Natural killer cell (primary cell): ENCODE measurements at places on chromosomes 7 and 10. TPM values are rescaled to one million over a fixed set of nuclear protein-coding genes. Genes with fewer than 3 reads are reported as not detected.

Gene NEURL1
- total RNA-seq = 0.95 TPM

- peaks cover 4% of the 10 kb centered on the region for H3K4me1 ChIP-seq
- H3K27ac ChIP-seq = no peak overlapping the region
- H3K36me3 ChIP-seq = no peaks in the 10 kb centered on the region
- no peak overlapping the region for H3K4me3 ChIP-seq
- DNase-seq = no peak
Observed at GRCh38 chr10:124306922-124307371, 111.8 kb downstream of the OAT start.

Gene RUFY2
- 31.4 TPM for total RNA-seq

Gene FAM3C
- 24.3 TPM for total RNA-seq

- no peaks in the 10 kb centered on the region for H3K36me3 ChIP-seq
- H3K4me3 ChIP-seq = no peak overlapping the region
- H3K4me1 ChIP-seq = no peaks in the 10 kb centered on the region
- no peak overlapping the region for H3K27ac ChIP-seq
Observed at GRCh38 chr7:84196084-84196503, 1.5 kb upstream of the SEMA3A start.

Gene ZNF117
- total RNA-seq = 5.2 TPM

- no peaks in the 10 kb centered on the region for H3K4me1 ChIP-seq
- H3K36me3 ChIP-seq = no peaks in the 10 kb centered on the region
- H3K27me3 ChIP-seq = no peaks in the 10 kb centered on the region
- H3K27ac ChIP-seq = no peak overlapping the region
- no peak overlapping the region for H3K4me3 ChIP-seq
- no peak for DNase-seq
Observed at GRCh38 chr7:137545059-137545716, 201.7 kb upstream of the PTN start.

DNA sequence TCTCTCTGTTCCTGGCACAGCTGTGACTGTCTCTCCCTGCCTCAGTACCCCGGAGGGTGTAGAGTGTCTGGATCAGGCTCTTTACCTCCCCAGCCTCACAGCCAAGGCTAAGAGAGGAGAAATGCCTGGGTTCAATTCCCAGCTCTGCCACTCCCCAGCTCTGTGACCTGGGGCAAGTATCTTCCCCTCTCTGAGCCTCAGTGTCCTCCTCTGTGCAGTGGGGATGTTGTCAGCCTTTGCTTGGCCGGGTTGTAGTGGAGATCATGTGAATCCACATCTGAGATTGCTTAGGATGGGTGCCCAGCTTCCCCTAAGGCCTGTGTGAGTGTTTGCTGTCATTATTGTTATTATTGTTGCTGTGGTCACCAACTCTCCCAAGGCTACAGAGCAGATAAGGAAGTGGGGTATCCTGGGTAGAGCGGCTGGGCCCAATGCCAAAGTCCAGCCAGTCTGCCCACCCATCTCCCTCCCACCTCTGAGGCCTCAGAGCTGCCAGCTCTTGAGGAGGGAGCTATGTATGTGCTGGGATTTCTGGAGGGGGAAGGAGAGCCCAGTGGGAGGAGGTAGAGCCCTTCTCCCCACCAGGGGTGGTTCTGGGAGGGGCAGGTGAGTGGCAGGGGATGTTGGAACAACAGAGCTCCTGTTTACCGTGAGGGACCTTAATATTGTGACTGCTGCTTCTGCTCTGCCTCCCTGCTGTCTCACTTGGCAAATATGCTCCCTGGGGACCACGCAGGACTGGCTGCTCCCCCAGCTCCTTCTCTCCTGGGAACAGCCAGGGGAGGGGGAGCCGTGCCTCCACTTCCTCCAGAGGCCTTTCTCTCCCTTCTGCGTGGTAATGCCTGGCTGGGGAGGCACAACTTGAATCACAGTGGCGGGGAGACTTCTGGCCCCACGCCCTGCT is 170.5 kb downstream of the RPS24 start:
- H3K27ac ChIP-seq = no peak overlapping the region
- no peaks in the 10 kb centered on the region for H3K36me3 ChIP-seq
- H3K4me1 ChIP-seq = peaks cover 8% of the 10 kb centered on the region
- no peak for DNase-seq
- no peak overlapping the region for H3K4me3 ChIP-seq

Gene CYP17A1
- not detected for total RNA-seq

DNA sequence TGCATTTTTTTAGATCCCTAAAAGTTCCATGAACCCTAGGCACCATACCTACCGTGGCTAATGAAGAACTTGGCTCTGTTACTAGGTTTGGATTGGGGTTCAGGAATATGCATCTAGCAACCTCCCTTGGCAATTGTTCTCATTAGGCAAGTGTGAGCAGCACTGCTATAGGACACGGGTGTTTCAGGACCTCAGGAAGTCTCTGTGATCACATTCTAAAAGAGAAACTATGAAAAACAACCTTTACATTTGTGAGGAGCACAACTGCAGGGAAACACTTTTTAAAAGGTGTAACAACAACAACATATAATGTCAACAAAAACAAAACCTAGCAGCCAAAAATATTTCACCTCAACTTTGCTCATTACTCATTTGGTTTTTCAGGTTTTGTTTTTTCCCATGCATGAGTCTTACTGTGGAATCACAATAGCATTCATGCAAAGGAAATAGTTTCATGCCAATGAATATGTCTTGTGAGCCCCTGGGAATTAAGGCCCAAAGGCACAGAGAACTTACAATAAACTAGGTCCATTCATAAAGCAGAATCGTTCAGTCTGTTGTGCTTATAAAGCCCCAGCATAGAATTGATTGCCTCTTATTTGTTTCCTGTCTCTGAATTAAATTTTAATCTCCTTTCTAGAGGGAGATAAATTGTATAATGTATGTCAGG is 255.7 kb upstream of the DGKB start:
- H3K27ac ChIP-seq = no peak overlapping the region
- H3K36me3 ChIP-seq = no peaks in the 10 kb centered on the region
- no peaks in the 10 kb centered on the region for H3K4me1 ChIP-seq
- H3K4me3 ChIP-seq = no peak overlapping the region

DNA sequence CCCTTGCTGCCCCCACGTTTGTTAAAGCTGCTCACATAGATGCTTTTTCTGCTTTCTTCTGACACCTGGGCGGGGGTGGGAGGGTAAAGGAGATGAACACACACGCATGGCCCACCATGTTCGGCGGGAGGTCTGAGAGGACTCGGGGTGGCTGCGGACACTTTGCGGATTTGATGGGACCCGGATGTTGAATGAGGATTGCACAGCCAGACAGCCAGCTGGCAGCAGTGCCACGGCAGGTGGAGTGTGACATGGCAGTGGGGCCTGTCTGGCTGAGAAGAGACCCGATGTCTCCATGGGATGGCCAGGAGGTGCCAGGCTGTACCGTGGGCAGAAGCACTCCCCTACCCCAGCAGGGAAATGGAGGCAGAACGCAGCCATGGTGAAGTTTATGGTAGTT is 31.2 kb downstream of the PPP2R2D start:
- H3K27me3 ChIP-seq = no peaks in the 10 kb centered on the region
- DNase-seq = no peak
- H3K27ac ChIP-seq = no peak overlapping the region
- H3K36me3 ChIP-seq = peaks cover 3% of the 10 kb centered on the region

Gene GPR146
- 4.5 TPM for total RNA-seq

Gene GIMAP2
- total RNA-seq = 47.5 TPM

- no peak overlapping the region for H3K27ac ChIP-seq
- no peak for DNase-seq
- H3K4me3 ChIP-seq = no peak overlapping the region
- H3K27me3 ChIP-seq = no peaks in the 10 kb centered on the region
- no peaks in the 10 kb centered on the region for H3K4me1 ChIP-seq
Observed at GRCh38 chr10:94489976-94490788, 55.4 kb upstream of the HELLS start.

DNA sequence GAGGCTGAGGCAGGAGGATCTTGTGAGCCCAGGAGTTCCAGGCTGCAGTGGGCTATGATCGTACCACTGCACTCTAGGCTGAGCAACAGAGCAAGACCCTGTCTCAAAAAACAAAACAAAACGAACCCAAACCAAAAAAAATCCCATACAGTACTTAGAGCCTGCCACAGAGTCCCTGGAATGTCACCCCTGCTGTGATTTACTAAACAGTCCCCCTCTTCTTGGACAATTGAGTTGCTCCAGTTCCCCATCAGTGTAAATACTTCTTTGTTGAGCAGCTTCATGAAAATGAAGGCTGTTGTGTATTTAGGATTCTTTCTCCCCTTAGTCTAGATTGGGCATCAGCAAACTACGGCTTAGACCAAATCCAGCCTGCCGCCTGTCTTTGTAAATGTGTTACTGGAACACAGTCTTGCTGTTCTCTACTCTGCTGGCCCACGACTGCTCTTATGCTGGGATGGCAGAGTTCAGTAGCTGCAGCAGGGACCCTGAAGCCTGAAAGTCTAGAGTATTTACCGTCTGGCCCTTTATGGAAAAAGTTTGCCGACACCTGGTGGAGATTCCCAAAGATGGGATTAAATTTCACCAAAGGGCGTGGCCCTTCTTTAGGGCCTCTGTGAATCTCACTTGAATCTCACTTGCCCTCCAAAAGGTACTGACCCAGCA is 57.8 kb downstream of the PALD1 start:
- H3K4me1 ChIP-seq = peaks cover 9% of the 10 kb centered on the region
- H3K36me3 ChIP-seq = no peaks in the 10 kb centered on the region
- no peaks in the 10 kb centered on the region for H3K27me3 ChIP-seq
- no peak overlapping the region for H3K27ac ChIP-seq
- no peak overlapping the region for H3K4me3 ChIP-seq
- no peak for DNase-seq

Gene NUTM2A
- total RNA-seq = 0.93 TPM

- peak; percentile 64 for DNase-seq
- H3K27ac ChIP-seq = no peak within 1 kb of the TSS
- H3K4me1 ChIP-seq = peaks cover 48% of the 10 kb centered on the region
- H3K4me3 ChIP-seq = peak within 1 kb of the TSS; percentile 87
- H3K27me3 ChIP-seq = peaks cover 13% of the 10 kb centered on the region
Observed at GRCh38 chr10:7410862-7411670, at the start of gene SFMBT2. SFMBT2 (minus strand) TSS chr10:7411034; CDS start chr10:7381898, 29,136 bp downstream.

- H3K36me3 ChIP-seq = no peaks in the 10 kb centered on the region
- H3K4me1 ChIP-seq = no peaks in the 10 kb centered on the region
- H3K27ac ChIP-seq = no peak overlapping the region
- no peak overlapping the region for H3K4me3 ChIP-seq
- DNase-seq = no peak
Observed at GRCh38 chr10:12432402-12433189, 83.2 kb downstream of the CAMK1D start.
